ENCODE measurements at places on chromosomes 11 and 22.

DNA sequence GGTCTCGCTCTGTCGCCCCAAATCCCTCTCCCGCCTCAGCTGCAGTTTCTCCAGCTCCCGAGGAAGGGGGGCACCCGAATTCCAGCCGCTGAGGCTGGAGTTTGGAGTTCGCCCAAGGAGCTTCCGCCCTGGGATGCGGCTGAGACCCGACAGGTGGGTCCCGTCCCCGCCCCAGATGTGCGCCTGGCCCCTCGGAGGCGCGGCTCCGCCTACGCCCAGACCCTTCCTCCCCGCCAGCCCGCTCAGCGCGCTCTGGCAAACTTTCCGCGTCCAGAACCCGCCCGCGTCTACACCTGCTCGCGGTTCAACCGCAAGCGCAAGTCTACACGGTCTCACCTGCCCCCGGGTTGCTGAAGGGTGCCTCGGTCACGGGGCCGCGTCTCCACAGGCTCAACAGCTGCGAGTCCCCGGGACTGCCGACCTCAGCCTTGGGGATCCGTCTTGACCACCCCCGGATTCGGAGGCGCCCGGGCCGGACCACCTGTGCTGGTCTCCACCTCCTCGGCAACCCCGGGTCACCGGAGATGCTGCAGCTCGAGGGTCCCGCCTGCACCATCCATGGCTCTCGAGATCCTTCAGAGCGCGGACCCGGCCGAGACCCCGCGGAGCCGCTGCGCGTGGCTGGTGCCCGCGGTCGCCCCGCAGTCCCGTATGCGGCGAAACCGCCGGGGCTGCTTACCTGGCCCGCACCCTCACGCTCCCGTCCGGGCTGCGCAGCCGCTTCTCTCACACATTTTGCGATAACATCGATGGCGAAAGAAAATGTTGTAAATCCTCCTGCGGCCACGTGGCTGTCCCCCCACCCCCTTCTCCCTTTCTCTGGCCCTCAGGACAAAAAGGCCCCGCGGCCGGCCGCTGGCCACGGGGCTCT lies 63.6 kb downstream of the NFAM1 start:
- DNase-seq: no peak

- no peak for DNase-seq
Measured at GRCh38 chr22:40238425-40239344, 61.0 kb downstream of the TNRC6B start.

GRCh38 chr22:48960576-48960975 lies 867.1 kb downstream of the BRD1 start:
- no peak for DNase-seq

DNA sequence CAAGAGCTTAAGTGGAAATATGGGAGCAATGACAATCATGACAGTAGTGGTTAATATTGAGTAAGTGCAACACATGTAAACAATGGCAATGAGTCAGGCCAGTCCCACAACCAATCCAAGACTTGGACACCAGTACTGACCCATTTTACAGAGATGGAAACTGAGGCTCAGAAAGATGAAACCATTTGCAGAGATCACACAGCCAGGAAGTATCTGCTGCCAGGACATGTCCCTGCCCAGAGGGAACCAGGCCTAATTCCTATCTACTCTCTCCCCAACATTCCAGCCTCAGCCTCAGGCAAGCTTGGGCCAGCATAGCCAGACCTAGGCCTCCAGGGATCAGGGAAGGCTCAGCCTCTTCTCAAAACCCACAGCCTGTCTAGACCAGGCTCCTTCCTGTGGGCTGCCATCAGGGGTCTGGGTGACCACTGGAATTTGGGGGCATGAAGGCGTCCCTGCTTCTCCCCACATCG lies 395.1 kb downstream of the MN1 start:
- no peak for DNase-seq

DNA sequence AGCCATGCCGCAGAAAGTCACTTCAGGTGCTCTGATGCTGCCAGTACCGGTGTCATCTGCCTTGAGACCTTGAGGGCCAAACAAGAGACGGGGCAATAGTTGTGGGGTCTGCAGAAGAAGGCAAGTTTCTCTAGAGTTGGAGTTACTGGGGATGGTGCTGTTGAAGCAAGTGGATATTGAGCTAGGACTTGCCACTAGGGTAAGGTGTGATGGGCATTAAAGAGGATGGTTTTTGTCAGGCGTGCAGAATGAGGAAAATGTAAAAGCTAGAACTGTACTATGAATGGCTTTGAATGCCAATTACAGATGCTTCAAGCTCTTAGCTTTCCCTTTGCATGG lies 61.6 kb downstream of the TNRC6B start:
- no peak for DNase-seq

- DNase-seq: no peak
Measured at GRCh38 chr11:63993100-63993499, 6.9 kb downstream of the OTUB1 start.

DNA sequence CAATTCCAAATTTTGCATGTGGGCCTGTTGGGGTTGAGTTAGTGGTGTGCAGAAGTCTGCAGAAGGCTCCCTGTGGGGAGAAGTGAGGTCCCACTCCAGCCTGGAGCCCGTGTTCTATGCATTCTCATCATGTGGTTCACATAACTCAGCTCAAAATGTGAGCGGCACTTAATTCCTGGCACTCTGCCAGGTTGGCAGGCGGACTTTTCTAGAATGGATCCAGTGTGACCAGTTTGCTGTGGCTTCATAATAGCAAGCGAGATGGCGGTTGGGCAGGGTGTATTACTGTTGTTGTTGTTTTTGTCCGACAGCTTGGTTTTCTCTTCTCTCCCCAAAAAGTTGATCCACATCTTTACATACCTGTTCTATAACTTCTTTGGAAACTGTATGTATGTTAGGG lies 146.8 kb upstream of the TTC12 start:
- no peak for DNase-seq

DNA sequence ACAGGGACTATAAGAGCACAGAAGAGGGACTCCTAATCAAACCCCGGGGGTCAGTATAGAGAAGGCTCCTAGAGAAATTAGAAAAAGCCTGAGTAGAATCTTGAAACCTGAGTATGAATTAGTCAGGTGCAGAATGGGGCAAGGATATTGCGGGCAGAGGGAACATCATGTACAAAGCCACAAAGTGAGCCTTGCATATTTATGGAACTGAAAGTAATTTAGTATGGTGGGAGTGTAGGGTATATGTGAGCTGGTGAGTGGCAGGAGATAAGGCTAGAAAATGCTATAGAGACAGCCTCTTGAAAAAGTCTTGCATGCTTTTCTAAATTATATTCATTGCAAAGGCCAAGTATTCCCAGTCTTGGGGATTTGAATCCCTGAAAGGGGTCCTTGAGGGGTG lies 93.7 kb downstream of the STIM1 start:
- DNase-seq: no peak

- no peak for DNase-seq
Measured at GRCh38 chr11:79414041-79414440, 26.8 kb downstream of the TENM4 start.

DNA sequence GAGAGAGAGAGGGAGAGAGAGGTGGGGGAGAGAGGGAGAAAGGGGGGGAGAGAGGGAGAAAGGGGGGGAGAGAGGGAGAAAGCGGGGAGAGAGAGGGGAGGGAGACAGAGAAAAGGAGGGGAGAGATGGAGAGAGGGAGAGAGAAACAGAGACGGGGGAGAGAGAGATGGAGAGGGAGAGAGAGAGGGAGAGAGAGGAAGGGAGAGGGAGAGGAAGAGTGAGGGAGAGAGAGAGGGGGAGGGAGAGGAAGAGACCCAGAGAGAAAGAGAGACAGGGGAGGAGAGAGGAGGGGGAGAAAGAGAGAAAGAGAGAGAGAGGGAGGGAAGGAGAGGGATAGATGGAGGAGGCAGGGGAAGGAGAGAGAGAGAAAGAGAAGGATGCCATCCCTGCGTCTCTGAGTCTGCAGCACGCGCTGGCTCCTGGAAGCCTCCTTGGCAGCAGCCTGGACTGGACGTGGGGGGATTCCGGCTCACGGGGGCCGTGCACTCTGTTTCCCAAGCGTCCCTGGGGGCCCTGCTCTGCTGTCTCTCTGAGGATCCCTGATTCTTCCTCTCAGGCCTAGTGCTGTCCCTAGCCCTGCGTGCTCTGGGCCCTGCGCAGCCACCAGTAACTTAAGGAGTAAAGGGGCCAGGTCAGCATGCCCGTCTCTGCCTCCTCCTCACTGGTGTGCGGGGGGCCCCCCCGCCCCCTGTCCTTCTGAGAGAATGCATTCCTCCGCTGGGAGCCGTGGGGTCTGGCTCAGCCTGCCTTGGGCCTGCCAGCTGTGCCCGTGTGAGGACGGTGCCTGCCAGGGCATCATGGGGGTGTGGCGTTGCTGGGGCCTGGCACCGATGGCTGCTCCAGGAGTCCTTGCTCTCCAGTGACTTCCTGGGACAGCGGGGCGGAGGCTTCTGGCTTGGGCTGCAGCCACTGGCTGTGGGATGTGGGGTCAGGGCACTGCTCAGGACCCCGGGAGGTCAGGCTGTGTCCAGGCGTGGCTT lies 429.5 kb downstream of the TBC1D22A start:
- no peak for DNase-seq

GRCh38 chr11:112212710-112213109 lies 13.5 kb upstream of the PTS start:
- DNase-seq: no peak

GRCh38 chr11:5291207-5291838 lies 10.4 kb downstream of the OR51B4 start:
- no peak for DNase-seq

- DNase-seq: no peak
Measured at GRCh38 chr11:111299101-111300026, 1.0 kb downstream of the POU2AF3 start.

GRCh38 chr11:102085864-102086551 lies 24.2 kb upstream of the YAP1 start:
- no peak for DNase-seq

DNA sequence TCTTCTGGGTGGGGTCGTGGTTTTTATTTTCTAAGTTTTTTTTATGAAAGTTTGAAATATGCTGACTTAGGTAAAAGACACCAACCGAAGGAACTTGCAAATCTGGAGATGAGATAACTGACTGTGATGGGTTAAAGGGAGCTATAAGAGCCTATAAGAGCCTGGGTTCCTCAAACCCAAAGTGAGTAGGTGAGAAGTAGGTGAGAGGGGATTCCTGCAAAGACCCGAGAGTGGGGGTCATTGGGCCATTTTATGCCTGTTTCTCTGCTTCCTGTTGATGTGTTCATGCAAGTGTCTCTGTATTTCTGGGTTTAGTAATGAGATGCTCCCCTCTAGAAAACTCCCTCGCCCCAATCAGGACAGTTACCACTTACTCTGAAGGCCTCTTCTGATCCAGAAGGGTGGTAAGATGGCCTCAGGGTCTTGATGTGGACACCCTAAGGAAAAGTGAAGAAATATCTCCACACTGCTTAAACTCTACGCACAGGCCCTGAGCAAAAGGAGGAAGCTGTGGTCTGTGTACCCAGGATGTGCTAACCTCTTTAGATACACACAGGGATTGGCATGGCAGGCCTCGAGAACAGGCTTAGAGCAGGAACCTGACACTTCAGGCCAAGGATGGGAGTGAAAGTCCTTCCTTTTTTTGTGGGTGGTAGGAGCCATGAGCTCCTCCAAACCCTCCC lies 1.8 kb downstream of the FLI1 start:
- DNase-seq: no peak

- DNase-seq: no peak
Measured at GRCh38 chr11:128338811-128339210, 248.5 kb downstream of the ETS1 start.

DNA sequence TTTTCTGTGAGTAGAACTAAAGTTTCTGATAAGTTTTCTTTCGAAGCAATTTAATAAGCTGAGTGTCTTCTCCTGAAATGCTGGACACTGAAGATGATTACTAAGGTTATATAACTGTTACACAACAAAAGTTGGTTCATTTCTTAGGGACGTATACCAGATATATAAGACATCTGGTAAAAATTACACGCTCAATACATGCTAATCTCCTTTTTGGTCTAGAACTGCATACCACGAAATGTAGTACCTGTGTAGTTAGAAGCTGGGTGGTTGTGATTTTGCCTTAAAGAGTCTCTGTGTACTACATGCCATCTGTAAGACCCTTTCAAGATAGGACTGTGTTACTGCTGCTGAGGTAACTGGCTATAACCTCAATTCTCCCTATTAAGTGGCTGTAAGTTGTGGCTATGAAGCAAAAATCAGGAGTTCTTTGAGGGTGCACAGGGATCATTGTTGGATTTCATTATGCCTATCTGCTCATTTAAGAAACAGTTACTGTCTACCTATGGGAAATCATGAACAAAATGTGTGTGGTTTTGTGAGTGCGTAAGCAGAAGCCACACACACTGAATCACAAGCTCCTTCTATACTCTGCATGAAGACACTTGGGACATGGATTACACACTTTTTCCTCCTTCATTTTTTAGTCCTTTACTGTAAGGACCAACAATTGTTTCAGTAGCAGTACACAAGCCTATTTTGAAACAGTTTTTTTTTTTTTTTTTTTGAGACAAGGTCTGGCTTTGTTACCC lies 195.9 kb downstream of the SWAP70 start:
- DNase-seq: no peak

- DNase-seq: no peak
Measured at GRCh38 chr22:41286639-41287091, 678 bp upstream of the RANGAP1 start.

DNA sequence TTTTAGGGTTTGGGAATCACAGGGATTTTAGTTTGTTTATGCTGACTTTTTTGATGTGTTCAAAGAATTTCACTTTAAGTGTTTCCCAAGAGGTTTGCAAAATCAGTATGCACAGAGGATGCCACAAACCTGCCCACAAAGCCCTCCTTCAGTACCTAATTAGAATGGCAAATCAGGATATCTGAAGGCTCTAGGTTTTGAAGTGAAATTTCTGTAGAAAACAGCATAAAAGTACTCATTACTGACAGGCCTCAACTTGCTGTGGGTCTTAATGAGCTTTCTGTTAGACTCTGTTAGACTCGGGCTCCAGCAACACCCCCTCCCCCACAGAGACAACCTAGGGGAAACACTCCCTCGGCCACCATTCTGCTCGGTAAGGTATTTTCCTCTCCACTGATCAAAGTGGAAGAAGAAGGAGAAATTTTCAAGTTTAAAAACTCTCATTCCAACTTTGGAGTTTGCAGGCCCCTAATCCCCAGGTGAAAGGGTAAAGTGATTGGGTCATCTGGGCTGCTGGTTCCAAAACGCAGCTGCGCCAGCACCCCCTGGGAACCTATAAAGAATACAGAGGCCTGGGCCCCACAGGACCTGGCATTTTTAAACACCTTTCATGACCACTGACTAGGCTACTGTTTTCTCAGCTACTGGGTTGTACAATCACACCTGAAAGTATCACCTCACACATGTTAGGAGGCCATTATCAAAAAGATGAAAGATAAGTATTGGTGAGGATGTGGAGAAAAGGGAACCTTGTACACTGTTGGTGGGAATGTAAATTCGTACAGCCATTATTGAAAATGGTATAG lies 67.5 kb downstream of the PLEKHA7 start:
- DNase-seq: no peak

DNA sequence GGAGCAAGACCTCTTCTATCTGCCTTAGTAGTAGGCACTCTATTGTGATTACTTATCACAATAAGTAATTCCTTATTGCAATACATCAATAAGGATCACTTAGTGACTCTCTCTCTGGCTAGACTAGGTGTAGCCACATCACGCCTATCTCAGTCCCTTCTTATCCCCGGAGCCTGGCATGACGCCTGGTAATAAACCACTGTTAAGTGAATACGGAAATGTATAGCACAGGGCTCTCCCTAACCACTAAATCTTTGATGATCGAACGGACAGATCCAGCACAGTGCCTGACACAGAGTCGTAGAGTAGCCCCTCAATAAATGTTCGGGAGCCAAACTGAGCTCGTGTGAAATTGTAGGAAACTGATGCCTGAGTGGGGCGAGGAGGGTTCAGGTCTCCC lies 143.3 kb downstream of the FBXO7 start:
- DNase-seq: no peak

- no peak for DNase-seq
Measured at GRCh38 chr11:115518983-115519628, 14.9 kb upstream of the CADM1 start.

GRCh38 chr11:1485504-1485885 lies 1.1 kb downstream of the MOB2 start:
- DNase-seq: no peak
